ENCODE measurements at places on chromosomes 7 and 10.

GRCh38 chr10:83991986-83992753, 147.1 kb upstream of the GHITM start:
- no peak for DNase-seq

GRCh38 chr10:36779238-36779846, 346.1 kb upstream of the ANKRD30A start:
- DNase-seq: no peak

- no peak for DNase-seq
Measured at GRCh38 chr7:23654508-23654907, 25.5 kb upstream of the FAM221A start.

DNA sequence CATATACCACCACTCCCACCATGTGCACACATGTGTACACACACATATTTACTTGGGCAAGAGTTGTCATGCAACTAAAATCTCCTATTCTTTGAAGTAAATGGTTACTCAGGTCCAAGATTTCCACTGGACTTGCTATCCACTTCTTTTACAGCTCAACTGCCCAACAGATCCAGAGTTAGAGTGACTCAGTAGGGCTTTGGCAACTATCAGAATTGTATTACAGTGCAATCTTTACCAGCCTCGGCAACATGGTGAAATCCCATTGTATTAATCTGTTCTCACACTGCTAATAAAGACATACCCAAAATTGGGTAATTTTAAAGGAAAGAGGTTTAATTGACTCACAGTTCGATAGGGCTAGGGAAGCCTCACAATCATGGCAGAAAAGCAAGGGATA, 51.9 kb upstream of the ABLIM1 start:
- no peak for DNase-seq

- DNase-seq: no peak
Measured at GRCh38 chr10:7856678-7857077, 38.4 kb downstream of the TAF3 start.

GRCh38 chr10:96337106-96337505, 21.7 kb downstream of the OPALIN start:
- DNase-seq: no peak

Data from activated gamma-delta T cell treated with Interleukin-2 at 50 U/mL for 16 hours (primary cell).